HepG2 (cell line): ENCODE measurements at places on chromosomes 16 and 17.
A peak's percentile ranks its signal among the peaks of the same experiment; 100 is the strongest.

DNA sequence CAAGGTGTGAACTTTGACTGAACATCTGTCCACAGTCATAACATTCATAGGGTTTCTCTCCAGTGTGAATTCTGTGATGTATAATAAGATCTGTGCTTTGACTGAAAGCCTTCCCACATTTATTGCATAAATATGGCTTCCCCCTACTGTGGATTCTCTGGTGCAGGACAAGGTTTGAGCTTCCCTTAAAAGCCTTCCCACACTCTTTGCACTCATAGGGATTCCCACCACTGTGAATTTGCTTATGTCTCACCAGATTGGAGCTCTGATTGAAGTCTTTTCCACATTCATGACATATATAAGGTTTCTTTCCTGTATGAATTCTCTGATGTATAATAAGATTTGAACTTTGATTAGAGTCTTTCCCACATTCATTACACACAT lies 8.3 kb downstream of the ZNF594 start:
- DNase-seq: no peak

DNA sequence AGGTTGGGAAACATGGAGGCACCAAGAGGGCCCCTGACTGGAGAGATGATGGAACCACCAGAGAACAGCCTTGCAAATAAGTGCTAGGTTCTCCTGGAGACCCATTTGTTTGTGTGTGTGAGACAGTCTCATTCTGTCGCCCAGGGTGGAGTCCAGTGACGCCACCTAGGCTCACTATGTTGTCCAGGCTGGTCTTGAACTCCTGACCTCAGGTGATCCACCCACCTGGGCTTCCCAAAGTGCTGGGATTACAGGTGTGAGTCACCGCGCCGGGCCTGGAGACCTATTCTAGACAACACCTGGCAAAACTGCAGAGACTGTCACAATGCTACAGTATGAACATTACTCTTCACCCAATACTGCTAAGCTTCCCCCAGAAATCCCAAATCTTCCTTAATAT lies 1.5 kb downstream of the NPLOC4 start:
- no peak for DNase-seq

DNA sequence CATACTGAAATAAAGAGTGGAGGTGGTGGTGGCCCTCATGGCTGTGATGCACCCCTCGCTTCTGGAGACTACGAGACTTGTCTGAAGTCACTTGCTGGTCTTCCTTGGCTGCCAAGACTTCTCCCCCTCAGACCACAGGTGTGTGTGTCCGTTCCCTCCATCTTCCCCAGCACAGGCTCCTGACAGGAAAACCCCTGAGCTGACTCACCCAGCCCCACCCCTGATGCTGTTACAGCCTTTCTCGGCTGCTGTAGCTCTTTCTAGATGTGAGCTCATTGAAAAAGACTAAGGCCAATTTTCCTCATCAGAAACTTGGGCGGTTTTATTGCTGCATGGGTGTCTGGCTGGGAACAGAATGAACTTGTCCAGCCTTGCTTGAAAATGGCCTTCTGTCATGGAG lies 296.9 kb downstream of the TMEM114 start:
- no peak for DNase-seq

GRCh38 chr17:31684901-31685300 lies 174.1 kb downstream of the COPRS start:
- DNase-seq: no peak

DNA sequence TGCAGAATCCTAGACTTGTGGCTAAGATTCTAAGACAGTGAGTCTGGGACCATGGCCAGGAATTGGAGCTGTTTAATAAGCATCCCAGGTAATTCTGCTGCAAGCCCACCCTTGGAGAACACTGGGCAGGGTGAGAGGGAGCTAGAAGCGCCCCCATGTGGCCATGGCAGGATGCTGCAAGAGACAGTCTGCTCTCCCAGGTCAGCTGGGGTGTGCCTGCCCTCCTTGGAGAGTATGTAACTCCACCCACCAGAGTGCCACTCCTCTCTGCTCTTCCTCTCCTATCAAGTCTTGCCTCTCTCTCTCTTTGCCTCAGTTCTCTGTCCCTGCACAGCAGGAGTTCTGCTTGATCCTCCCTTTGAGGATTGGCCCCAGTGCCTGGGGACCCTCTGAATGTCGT lies 14.9 kb downstream of the RCVRN start:
- DNase-seq: peak; percentile 6

- peak; percentile 75 for DNase-seq
These were observed 16.8 kb downstream of the AMFR start for GRCh38 chr16:56408379-56409098.
